ENCODE measurements at places on chromosomes 13 and 19.

DNA sequence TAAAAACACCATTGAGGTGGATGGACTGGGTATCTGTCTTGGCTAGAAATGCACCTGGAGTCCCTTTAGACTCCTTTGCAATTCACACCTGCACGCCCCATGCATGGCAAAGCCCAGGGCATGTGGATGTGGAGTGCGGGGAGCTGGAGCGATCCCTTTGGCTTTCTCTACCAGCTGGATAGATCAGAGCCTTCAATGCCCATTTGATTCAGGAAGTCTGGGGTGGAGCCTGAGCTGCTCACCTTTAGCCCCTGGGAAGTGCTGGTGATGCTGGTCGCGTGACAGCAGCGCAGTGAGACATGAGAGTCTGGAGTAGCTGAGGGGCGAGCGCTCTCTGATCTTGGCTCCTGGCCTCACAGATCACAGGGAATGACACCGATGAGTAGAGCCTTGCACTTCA is 4.8 kb upstream of the ZNF536 start:
- DNase-seq, result no peak

- DNase-seq, result no peak
Measured at GRCh38 chr13:23608138-23608537, 37.9 kb downstream of the TNFRSF19 start.

DNA sequence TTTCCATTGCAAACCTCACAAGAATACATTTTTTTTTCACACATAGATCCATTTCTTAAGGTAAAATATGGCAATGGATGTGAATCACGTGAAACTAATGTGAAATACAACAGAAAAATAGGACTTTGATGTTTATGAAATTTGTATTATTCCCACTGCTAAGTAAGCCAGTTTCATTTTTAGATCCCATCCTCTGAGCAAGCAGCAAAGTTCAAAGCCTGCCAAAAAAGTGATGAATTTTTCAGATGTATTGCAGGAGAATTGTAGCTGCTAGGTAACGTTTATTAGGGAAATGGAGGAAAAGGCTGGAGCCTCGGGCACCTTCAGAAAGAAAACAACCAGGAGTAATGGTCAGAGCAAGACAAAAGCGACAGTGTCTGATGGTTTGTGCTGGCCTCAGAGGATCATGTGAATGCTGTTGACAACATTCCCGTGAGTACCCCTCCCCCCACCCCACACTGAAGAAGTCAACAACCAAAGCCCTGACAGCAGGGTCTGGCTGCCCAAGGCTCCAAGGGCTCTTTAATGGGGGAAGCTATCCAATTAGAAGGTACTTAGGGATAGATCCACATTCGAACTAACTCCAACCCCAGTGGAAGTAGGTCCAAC is 95.5 kb downstream of the OXGR1 start:
- DNase-seq, result no peak

- DNase-seq, result no peak
Measured at GRCh38 chr19:19372656-19373416, 32.6 kb upstream of the GATAD2A start.

- no peak for DNase-seq
Measured at GRCh38 chr19:45477186-45477585, 9.4 kb downstream of the FOSB start.

- no peak for DNase-seq
Measured at GRCh38 chr13:43883631-43884030, 3.9 kb downstream of the LACC1 start.

GRCh38 chr13:44196196-44196751 is 177.3 kb upstream of the SERP2 start:
- DNase-seq, result no peak

DNA sequence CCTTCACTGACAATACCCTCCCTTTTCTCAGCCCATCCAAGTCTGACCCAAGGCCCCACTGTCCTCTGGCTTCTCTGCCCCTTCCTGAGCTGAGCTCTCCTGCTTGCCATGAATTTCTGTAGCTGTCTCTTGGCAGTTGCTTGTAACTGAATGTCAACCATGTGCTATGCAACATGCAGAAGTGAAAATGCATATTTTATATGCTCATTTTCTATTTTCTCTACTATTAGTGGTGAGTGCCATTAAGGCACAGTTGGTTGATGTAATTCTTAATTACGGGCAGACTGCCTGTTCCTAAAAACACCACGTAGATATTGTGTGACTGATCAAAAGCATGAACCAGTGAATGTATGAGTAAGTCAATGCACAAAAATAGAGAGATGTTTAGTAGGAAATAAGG is 29.6 kb downstream of the TNFSF11 start:
- no peak for DNase-seq

DNA sequence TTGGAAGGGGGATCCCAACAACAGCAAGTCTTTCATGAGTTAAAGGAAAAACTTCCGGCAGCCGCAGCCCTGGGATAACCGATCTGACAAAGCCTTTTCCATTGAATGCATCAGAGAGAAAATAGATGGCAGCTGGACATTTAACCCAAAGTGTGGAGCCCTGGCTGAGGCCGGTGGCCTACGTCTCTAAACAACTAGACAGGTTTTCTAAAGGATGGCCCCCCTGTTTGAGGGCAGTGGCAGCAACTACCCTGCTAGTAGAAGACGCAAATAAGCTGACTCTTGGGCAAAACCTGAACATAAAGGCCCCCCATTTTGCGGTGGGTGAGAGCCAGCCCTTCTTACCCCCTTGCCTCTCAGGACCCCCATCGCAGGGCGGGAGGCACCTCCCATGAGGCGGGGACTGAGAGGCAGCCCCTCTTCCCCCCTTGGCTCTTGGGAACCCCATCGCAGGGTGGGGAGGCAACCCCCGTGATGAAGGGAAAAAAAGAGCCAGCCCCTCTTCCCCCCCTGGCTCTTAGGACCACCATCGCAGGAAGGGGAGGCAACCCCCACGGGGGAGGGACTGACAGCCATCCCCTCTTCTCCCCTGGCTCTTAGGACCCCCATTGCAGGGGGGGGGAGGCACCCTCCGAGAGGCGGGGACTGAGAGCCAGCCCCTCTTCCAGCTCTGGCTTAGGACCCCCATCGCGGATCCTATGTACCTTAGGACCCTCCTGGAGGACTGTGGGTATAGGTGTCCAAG is 2422.9 kb upstream of the PCDH20 start:
- no peak for DNase-seq

GRCh38 chr19:17889609-17890214 is 18.0 kb downstream of the SLC5A5 start:
- DNase-seq, result no peak

GRCh38 chr19:48872884-48873475 is 759 bp downstream of the PPP1R15A start:
- DNase-seq, result peak; percentile 51

DNA sequence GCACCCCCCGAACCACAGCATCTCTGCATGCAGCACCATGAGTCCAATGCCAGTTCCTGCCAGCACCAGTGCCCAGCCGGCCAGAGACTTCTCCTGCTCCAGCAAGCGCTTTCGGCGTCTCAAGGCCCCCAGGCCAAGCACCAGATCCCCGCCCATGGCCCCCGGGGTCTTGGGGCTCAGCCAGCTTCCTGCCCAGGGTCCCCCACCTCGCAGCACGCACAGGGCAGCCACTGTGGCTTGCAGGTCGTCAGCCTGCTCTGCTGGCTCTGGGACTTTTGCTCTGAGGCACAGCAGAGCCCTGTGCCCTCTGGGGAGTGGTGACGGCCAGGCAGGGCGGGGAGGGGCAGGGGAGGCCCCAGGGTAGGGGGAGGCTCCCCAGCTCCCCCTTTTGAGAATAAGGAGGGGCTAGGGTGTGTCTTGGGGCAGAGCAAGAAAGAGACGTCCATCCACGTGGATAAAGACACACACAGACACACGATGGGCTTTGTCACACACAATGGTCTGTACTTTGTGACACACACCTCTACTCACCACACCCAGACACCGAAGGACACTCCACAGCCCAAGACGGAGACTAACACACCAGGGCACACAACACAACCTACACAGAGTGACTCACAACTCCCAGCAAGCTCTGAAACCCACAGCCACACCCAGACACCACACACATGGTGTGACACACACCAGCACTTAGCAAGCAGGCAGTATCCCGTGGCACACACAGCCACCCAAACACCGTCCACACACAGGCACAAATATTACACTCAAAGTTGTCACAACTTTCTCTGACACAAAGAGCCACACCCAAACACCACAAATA is at the start of gene KCNN4:
Gene KCNN4, minus strand, starts transcription at position 268 of the 820 bp plus-strand sequence. Its CDS starts 112 bp downstream, at position 156.
- no peak for DNase-seq

DNA sequence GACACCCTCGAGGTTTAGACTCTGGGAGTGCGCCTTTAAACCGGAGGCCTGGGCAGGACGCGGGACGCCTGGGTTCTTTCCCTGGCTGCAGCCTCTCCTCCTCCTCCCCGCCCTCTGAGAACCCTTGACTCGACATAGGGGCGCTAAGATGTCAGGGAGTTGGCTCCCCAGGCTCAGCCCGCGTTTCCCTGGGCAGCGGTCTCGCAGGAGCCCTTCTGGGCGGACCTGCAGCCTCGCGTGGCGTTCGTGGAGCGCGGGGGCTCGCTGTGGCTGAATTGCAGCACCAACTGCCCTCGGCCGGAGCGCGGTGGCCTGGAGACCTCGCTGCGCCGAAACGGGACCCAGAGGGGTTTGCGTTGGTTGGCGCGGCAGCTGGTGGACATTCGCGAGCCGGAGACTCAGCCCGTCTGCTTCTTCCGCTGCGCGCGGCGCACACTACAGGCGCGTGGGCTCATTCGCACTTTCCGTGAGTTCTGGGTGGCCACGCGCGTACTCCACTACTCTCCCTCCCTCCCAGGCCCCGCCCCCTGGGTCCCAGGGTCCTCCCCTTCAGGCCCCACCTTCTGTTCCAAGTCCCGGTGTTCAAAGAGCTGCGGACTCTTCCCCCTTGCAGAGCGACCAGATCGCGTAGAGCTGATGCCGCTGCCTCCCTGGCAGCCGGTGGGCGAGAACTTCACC is 1.3 kb downstream of the ICAM5 start:
- no peak for DNase-seq

GRCh38 chr13:58476206-58476918 is 844.8 kb downstream of the PCDH17 start:
- no peak for DNase-seq

- DNase-seq, result no peak
Measured at GRCh38 chr19:28420811-28421550, 792.0 kb downstream of the UQCRFS1 start.

DNA sequence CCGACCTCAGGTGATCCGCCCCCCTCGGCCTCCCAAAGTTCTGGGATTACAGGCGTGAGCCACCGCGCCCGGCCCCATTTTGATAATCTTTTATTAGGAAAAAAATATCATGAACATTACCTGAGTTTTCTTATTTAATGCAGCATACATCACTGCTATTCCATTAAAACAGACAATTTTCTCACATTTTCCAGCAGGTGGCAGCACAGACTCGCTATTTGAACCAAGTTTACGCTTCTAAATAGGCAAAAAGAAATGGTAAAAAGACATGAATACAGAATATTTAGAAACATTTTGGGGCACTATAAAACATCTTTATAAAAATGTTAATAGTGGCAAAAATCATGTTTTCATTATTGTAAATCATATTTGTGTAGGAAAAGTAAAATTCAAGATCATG is 903.1 kb downstream of the SLITRK6 start:
- no peak for DNase-seq

DNA sequence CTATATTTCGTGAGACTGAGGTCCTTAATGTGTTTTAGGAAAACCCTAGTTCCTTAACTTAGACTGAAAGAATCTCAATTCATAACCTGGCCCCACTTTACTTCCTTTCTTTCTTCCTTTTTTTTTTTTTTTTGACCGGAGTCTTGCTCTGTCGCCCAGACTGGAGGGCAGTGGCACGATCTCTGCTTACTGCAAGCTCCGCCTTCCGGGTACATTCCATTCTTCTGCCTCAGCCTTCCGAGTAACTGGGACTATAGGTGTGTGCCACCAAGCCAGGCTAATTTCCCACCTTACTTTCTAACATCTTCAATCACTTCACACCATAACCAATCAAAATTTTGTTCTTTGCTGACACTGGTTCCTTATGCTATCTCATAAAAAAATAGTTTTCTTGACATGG is 2097.0 kb downstream of the PCDH9 start:
- no peak for DNase-seq

GRCh38 chr19:38303517-38304351 is at the start of gene C19orf33:
Gene C19orf33, plus strand, starts transcription at chr19:38304251. Its CDS starts 11 bp downstream, at chr19:38304262.
- DNase-seq, result no peak

GRCh38 chr19:33954686-33955085 is 158.0 kb downstream of the KCTD15 start:
- DNase-seq, result no peak

GRCh38 chr13:48901781-48902180 is 73.9 kb upstream of the FNDC3A start:
- no peak for DNase-seq

GRCh38 chr13:33318037-33318436 is 32.5 kb upstream of the STARD13 start:
- DNase-seq, result no peak

GRCh38 chr19:6465006-6465405 is 935 bp downstream of the CRB3 start:
- DNase-seq, result no peak

DNA sequence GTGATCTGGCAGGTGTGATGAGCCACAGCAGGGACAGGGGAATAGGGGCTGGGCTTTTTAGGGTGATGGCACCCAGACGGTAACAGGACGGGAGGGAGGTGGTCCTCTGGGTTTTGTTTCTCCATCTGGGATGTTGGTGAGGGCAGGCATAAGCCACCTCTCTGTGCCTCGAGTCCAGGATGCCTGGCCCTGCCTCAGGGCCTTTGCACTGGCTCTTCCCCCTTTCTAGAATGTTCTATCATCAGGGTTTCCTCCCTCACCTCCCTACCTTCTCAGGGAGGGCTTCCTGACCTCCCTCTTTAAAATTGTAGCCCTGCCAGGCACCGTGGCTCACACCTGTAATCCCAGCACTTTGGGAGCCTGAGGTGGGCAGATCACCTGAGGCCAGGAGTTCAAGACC is 6.6 kb downstream of the CERS4 start:
- DNase-seq, result no peak

DNA sequence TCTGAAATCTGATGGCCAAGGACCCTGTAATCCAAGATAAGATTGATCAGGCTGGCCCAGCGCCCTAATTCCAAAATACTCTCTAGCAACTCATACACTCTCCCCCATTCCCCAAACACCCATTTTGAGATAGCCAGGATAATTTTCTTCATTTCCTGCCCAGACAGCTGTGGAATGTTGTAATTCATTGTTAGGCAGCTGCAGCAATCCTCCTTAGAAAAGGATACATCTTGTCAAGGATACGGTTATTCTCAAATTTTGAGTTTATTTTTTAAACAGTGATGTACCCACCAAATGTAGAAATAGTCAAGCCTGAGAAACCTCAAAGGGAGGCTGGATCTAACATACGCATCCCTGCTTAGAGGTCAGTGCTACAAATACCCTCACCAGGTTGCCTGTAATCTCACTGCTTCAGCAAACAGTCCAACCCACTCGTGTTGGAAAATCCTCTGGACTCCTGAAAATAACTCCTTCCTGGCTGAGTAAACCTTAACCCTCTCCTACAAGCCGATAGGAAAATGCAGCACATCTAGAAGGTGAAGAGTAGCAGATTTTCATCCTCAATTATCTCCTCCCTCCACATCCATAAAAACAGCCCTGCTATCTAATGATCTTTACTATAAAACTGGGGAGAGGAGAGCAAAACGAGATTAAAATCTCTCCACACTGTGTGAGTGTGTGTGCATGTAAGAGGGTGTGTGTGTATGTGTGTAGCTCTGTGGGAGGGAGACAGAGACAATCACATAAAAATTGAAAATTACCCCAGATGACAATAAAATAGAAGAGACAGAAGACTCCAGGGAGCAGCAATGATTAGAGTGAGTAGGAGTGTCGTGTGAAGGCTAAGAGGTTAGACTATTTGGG is 683.1 kb downstream of the DIAPH3 start:
- no peak for DNase-seq
